ENCODE measurements at places on chromosomes 16 and 17.

GRCh38 chr16:14445937-14446715 is 183.9 kb downstream of the PARN start:
- no peak for DNase-seq

DNA sequence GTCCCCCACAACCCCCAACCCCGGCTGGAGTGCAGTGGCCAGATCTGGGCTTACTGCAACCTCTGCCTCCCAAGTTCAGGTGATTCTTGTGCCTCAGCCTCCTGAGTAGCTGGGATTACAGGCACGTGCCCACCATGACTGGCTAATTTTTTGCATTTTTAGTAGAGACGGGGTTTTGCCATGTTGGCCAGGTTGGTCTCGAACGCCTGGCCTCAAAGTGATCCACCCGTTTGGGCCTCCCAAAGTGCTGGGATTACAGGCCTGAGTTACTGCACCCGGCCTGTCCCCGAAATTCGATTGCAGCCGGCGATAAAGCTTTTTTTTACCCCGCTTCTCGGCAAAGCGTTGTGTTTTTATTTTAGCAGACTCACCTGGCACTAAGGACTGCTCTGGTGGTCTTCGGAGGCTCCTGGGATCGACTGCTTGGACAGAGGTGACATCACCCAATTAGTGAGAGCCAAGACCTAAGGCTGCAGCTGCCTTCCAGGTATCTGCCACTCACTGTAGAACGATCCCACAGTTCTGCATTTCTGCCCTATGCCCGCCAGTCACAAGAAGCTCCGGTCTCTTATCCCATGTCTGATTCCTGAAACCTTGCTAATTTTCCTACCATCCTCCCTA is 82.2 kb upstream of the ARL4D start:
- no peak for DNase-seq

GRCh38 chr16:17380613-17381012 is 90.1 kb downstream of the XYLT1 start:
- DNase-seq = no peak

- no peak for DNase-seq
Observed at GRCh38 chr16:20853981-20854620, 46.1 kb downstream of the DCUN1D3 start.

DNA sequence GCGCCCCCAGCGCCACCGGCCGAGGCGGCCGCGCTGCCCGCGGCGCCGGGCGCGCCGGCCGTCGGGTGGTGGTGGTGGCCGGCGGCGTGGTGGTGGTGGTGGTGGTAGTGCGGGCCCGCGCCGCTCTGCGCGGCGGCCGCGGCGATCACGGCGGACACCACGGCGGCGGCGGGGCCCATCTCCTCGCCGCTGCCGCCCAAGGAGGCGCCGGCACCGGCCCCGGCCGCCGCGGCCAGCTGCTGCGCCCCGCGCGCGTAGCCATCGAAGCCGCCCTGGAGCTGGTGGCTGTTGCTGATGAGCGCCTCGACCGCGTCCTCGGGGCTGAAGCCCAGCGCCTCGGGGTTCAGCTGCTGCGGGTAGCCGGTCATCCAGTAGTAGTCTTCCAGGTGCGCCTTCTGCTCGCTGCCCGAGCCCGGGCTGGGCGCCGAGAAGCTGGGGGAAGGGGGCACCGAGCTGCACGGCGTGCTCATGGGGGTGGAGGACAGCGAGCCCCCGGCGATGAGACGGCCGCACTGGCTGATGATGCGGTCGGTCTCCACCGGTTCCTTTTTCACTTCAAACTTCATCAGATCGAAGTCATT is 1.2 kb downstream of the MAF start:
- no peak for DNase-seq

DNA sequence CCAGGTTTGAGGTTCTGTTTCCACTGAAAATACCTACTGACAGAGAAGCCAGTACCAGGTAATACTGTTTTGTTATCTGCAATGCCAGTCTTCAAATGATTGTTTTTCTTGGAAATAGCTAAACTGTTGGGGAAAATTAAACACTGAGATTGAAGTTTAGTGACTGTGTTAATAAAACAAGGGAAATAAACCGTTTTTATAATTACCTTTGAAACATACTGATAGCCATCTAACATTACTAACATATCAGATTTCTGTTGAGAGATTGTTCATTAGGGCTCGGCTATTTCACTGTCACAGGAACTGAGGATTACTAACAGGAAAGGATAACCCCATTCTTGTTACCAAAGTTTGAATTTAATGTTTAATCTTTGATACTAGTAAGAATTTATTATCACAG is 42.1 kb downstream of the CYB5B start:
- DNase-seq = no peak

DNA sequence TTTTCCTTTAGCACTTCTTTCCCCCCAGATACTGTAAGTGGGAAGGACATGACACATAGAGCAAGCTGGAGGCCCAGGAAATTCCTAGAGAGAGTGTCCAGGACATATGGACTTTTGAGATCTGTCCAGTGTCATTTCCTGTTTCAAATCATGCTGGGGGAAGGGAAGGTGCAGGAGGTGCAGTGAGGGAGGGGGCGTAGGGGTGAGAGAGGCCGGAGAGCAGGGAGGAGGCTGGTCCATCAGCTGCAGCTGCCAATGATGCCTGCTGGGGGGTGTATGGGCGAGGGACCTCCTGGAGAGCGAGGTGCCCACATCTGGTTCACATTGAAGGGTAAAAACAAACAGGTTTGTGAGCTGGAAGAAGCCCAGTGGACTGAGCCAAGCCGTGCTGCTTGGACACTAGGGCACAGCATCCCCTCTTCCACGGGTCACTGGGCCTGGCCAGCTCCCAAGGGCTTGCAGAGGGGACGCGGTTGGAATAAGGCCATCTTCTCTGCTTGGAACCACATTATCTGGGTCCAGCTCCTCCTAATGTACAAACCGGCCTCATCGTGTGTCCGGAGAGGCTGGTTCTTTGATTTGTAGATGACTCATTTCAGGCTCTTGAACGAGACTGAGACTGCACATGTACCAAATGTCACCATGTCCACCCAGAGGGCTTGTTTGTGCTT is 70.4 kb upstream of the SMURF2 start:
- no peak for DNase-seq

- DNase-seq = no peak
Observed at GRCh38 chr17:876272-876671, 94.1 kb downstream of the MRM3 start.

DNA sequence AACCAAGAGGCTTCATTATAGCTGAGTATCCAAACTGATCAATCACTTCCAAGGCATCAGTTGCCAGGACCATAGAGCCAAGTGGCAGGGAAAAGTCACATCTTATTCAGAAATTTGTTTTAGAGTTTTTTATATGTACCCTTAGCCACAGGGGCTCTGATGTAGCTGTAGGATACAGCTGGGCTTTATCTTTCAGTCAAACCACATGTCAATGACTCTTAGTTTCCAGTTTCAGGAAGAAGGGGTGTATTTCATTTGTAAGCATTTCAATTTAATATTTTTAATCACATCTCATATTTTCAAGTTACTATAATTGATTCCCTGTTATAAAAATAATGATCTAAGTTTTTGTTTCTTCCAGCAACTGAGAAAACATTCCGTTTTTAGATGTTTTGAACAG is 2.9 kb upstream of the FLCN start:
- DNase-seq = no peak

DNA sequence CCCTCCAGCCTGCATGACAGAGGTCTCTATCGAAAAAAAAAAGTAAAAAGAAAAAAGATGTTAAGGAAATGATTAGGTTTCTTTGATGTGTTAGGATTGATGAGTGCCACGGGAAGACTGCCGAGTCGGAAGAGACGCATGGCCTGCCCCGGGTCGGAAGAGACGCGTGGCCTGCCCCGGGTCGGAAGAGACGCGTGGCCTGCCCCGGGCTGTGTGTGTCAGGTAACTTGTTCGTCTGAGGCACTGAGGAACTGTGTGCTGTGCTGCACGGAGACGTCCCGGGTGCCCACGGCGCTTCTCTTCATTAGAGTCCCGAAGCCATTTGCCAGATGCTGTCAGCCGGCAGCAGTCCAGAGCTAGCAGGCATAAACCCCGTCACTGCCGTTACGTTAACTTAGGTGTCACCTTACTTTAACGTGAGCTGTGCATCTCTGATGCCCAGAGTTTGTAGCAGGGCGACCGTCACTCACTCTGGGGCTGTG is 40.5 kb upstream of the FASN start:
- DNase-seq = no peak

DNA sequence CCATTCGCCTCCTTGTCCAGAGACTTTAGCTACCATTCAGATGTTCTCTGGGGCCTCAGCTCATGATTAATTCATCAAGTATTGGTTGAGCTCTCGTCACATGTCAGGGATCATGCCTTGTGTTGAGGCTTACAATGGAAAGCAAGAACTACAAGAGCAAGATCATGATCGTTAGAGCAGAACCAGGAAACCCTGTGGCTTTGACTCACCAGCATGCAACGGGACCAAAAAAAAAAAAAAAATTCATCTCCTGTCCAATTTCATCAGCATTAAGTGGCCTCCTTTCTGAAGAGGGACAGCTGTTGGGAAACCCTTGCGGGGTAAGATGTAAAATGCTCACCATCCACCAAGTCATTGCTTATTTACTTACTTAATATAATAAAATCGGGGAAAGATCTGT is 12.1 kb upstream of the USP10 start:
- no peak for DNase-seq

GRCh38 chr16:27238016-27238587 is 30.5 kb downstream of the NSMCE1 start:
- DNase-seq = no peak

- DNase-seq = no peak
Observed at GRCh38 chr17:38447502-38448085, 19.3 kb downstream of the ARHGAP23 start.

DNA sequence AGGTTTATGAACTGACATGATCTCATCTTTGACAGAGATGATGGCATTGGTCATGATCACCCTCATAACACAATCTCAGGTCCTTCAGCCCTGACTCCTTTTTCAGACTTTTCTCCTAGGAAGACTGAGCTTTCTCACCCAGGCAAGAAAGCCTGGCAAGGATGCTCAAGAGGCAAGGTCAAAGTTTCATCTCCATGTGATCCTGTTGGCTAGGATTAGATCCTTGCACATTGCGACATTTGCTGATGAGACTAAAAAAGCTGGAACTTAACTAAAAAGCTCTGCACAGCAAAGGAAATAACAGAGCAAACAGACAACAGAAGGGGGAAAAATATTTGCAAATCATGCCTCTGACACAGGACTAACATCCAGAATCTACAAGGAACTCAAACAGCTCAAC is 444.1 kb upstream of the PSMD7 start:
- no peak for DNase-seq

DNA sequence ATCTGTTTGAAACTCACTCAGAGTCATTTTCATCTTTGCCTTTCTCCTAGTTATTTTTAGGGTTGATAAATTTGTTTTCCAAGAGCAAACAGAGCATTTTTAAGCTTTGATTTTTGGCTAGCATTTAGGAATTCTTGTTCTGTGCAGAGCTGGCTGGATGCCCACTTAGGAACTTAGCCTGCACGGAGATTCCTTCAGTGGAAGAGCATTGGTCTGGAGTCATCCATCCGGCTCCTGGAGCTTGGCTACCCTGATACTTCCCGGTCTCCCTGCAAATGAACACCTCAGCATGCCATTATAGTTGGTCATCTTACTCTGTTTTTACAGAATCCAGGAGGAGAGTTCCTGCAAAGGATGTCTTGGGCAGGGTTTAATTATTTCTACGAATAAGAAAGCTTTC is 57.1 kb downstream of the SPECC1 start:
- DNase-seq = no peak

GRCh38 chr17:30513346-30513745 is 36.1 kb downstream of the GOSR1 start:
- no peak for DNase-seq
